ENCODE measurements at places on chromosomes 3 and 15. TPM values are rescaled to one million over a fixed set of nuclear protein-coding genes. Genes with fewer than 3 reads are reported as not detected.

GOLGA8J gene
- total RNA-seq: not detected

C3orf85 gene
- total RNA-seq: not detected

KY gene
- total RNA-seq: 0.07 TPM

LDHAL6B gene
- total RNA-seq: not detected

FBXW12 gene
- total RNA-seq: not detected

CFAP91 gene
- total RNA-seq: 0.29 TPM

TMEM207 gene
- not detected for total RNA-seq

Measured in A549 treated with ZK216348 at 1 μM for 4 hours (cell line).